ENCODE measurements at places on chromosomes 1 and 21. TPM values are rescaled to one million over a fixed set of nuclear protein-coding genes. Genes with fewer than 3 reads are reported as not detected.

The PLPPR4 gene
- 46.9 TPM for total RNA-seq

The C4BPA gene
- total RNA-seq = not detected

The KMO gene
- total RNA-seq = 0.33 TPM

The KIF26B gene
- total RNA-seq = 27.0 TPM

The ADAMTS1 gene
- total RNA-seq = 1,797 TPM
